ENCODE measurements at places on chromosomes 3 and 15.

GRCh38 chr3:114307222-114307830 lies 13.5 kb downstream of the TIGIT start:
- DNase-seq: no peak

DNA sequence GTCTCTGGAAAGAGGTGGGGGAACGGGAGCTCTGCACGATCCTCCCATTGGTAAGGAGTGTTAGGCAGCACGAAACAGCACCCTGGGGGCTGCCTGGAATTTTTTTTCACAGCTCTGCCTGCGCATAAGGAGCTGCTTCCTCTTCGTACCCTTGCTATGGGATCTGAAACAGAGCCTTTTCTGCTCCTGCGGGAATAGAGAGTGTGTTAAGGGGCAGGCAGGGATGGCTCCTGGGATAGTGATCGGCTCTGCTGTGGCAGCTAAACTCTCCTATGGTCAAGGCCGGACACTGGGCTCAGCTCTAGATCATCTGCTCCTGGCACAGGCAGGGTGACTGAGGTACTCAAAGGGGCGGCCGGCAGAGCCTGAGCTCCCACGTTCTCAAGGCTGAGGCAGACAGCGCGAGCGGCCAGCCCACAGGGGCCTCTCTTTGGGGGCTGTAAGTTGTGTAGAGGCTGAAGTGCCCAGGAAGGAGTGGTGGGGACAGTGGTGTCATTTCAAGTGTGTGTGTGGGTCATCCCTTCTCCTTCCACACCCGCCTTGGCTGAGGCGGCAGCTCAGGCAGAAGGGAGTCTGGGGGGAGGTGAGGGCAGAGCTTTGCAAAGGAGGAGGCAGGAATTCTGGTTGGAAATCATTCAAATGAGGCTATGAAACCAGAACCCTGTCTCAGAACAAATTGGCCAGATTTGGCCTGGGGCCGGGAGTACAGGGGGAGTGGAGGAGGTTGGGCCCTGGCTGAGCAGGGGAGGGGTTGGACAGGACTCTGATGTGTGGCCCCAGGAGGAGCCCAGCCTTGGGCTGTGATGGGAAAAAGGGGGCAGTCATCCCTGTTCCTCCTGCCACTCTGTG lies 31.0 kb downstream of the EPHB3 start:
- no peak for DNase-seq

- DNase-seq: no peak
These were observed 14.1 kb downstream of the TEX264 start for GRCh38 chr3:51684971-51685751.

- no peak for DNase-seq
These were observed 23.5 kb downstream of the DUSP7 start for GRCh38 chr3:52032702-52033408.

DNA sequence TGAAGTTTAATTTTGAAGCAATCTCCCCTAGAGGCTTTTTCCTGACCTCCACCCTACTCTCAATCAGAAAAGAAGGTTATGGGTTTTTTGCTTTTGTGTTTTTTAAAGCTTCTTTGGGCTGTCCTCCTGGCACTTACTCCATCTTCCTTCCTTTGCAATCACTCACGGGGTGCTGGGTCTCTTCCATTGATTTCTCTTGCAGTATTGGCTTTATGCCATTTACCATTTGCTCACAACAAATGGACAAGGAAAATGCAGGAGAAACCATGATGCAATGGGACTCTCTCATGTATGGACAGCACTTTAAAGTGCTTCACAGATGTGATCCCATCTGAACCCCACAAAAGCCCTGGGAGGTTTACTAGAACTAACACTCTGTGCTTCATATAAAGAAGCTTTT lies 57.5 kb downstream of the SST start:
- no peak for DNase-seq

DNA sequence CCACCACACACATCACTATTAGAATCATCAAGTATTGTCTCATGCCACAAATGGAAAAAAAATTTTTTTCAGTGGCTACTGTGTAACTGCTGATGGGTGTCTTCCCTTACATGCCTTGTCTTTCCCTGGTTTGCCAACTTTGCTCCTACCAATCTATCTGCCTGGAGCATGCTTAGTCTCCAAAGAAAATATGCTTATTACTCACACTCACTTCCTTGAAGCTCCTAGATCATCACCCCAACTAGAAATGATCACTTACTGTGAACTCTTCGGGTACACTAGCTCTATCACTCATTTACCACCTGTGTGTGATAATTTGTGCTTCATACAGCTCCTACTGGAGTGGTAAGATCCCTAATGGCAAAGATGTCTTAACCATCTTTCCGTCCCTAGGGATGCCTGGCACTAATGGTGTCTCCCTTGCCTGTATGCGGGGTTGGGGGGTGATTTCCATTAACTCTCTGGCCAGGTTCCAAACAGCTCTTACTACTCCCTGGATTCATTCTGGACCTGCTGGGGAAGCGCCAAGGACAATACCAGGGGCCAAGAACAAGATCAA lies 799 bp downstream of the VPS33B start:
- peak; percentile 6 for DNase-seq

GRCh38 chr3:61861410-61861809 lies 300.0 kb downstream of the PTPRG start:
- DNase-seq: no peak

DNA sequence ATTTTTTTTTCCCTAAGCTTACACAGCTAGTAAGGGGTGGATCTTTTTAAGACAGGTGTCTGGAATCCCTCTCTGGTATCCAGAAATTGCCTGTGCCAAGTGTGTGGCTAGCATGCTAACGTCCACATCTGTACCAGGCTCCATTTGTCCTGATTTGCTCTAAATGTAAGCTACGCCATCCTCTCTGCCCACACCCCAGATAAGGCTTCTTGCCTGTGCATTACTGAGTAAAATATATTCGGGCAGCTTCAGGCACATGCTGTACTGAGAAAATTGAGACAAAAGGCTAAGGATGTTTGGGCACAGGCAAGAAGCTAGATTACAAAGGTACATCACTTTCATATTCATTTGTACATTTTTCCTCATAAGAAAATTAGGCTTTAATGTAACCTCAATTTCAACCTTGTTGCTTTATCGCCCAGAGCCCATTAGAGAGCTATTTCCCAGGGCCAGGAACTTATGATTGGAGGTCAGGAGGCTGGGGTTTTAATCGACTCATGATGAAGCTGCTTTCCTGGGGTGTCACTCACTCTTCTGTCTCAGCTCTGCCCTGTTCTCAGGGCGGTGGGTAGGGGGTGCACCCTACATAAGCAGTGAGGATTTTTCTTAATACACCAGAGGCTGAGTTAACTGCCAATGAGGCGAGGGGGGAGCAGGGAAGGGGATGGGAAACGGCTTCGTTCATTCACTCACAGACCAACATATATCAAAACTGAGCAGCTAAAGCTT lies 106.3 kb downstream of the RORA start:
- no peak for DNase-seq

GRCh38 chr3:182793663-182794454 lies 555 bp downstream of the ATP11B start:
- DNase-seq: peak; percentile 25

- no peak for DNase-seq
These were observed 39.4 kb upstream of the APEH start for GRCh38 chr3:49634736-49635135.

DNA sequence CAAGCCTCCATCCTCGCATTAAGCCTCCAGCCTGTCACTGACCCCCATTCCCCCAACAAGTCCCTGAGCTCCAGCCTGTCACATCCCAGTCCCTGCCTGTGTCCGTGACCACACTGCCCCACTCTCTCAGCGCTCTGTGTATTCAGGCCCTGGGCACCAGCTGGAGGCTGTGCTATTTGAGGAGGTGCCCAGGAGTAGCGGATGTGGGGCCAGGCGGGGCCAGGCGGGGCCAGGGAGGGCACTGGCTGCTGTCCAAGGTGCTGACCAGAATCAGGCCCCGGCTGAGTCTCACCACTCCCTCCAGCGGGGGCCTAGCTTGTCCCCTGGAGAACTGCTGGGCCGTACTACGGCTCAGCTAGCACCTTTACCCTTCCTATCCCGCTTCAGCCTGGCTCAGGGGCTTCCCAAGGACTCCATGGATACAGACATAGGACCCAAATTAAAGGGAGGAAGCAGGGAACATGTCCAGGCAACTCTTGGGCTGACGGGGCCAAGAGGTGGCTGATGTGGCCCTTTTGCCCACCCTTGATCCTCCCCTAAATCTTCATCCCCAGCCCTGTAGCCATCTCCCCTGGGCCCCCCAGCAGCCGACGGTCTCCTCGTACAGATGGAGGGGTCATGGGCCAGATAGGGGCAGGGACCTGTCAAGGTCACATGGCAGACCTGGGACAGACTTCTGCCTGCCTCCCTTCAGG lies 1.1 kb downstream of the HHATL start:
- no peak for DNase-seq

- DNase-seq: no peak
These were observed 32.2 kb upstream of the TM2D3 start for GRCh38 chr15:101684384-101684783.

DNA sequence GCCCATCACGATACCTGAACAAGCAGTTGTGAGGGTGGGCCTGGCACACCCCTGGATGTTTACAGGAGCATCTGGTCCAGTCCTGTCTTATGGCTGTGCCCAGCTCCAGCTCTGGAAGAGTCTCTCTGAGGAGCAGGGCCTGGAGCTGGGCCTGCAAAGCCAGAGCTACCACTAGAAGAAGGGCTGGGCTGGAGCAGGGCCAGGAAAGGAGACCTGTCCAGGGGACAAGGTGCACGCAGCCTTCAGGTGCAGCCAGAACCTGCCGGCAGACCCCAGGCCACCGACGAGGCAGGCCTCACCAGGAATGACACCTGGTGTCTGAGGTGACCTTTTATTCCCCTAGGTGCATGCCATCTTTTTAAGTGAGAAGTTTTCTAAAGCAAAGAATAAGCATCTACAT lies 8.4 kb upstream of the BCL2L10 start:
- DNase-seq: no peak

Measured in NCI-H1092 (cell line).